ENCODE measurements at places on chromosomes 7 and 10. TPM values are rescaled to one million over a fixed set of nuclear protein-coding genes. Genes with fewer than 3 reads are reported as not detected.

The OR13A1 gene
- total RNA-seq = 0.14 TPM

DNA sequence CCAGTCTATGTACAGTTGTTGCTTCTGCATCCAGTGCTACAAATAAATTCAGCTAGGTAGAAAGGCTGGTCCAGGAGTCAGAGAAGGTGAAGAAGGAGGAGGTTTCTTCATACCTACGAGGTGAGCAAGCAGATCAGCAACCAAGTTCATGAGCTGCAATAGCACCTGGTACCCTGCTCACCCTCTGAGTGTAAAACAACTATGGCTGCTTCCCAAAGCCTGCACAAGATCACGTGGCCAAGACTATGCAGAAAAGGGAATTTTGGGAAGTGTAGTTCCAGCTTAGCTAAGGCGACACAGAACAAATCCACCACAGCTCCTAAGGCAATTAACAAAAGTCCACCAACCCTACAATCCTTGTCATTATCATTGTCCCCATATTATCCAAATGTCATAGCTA, 95.9 kb upstream of the AUTS2 start:
- DNase-seq = no peak

The MSRB2 gene
- total RNA-seq = 22.6 TPM

- DNase-seq = no peak
These were observed 72.0 kb downstream of the KMT2C start for GRCh38 chr7:152363798-152364197.

- no peak for DNase-seq
These were observed 125.6 kb upstream of the TNRC18 start for GRCh38 chr7:5549096-5549763.

DNA sequence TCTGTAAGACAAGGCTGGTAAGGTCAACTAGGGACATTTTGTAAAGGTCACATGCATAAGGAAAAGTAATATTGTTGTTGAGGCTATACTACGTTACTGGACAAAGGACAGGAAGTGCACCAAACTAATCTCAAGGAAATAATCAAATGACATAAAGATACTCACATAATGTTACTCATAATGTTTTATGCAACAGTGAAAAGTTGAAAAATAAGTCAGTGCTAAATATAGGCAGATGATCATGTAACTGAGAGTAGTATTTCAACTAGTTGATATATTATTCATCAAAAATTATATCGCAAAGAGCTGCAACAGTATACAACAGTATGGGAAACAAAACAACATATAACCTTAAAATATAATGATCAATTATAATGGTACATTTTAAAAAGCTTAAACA, 215.7 kb downstream of the PTN start:
- no peak for DNase-seq

- no peak for DNase-seq
These were observed 47.5 kb downstream of the EPC1 start for GRCh38 chr10:32299354-32299980.

- no peak for DNase-seq
These were observed 97.5 kb downstream of the MKI67 start for GRCh38 chr10:128028508-128029289.

Data from type B pancreatic cell (in vitro differentiated cells).